ENCODE measurements at places on chromosomes 2 and 18.

- H3K27me3 ChIP-seq = no peaks in the 10 kb centered on the region
- no peak for DNase-seq
- no peak overlapping the region for H3K27ac ChIP-seq
These were observed 2.3 kb downstream of the KRCC1 start for GRCh38 chr2:88053296-88053695.

- no peak overlapping the region for H3K27ac ChIP-seq
- H3K36me3 ChIP-seq = peaks cover 15% of the 10 kb centered on the region
- no peaks in the 10 kb centered on the region for H3K4me1 ChIP-seq
- no peak for DNase-seq
- no peak overlapping the region for H3K4me3 ChIP-seq
- no peaks in the 10 kb centered on the region for H3K27me3 ChIP-seq
These were observed 79.3 kb upstream of the RNU4ATAC start for GRCh38 chr2:121451398-121451797.

- no peaks in the 10 kb centered on the region for H3K27me3 ChIP-seq
- H3K36me3 ChIP-seq = no peaks in the 10 kb centered on the region
- no peak overlapping the region for H3K27ac ChIP-seq
- H3K4me1 ChIP-seq = peaks cover 18% of the 10 kb centered on the region
These were observed 137.6 kb downstream of the HDAC4 start for GRCh38 chr2:239263231-239263630.

DNA sequence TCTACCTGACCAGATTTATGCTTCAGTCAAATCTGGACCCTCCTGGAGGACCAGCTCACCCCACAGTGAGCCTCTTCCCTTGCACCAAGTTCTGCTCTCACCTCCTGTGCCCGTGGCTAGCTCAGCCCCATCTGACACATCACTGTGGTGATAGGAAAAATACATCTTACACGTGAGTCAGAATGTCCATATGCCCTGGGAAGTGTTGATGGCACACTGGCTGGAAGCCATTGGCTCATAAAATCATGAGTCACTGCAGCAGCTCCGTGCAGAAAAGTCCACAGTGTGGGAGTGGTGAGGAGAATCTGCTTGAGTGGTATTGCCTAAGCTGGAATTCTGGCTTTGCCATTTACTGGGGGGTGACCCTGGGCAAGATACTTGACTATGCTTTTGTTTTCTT is 42.6 kb upstream of the RAPGEF4 start:
- DNase-seq = peak; percentile 35
- H3K36me3 ChIP-seq = no peaks in the 10 kb centered on the region
- H3K4me1 ChIP-seq = no peaks in the 10 kb centered on the region
- H3K27me3 ChIP-seq = no peaks in the 10 kb centered on the region
- H3K27ac ChIP-seq = no peak overlapping the region

DNA sequence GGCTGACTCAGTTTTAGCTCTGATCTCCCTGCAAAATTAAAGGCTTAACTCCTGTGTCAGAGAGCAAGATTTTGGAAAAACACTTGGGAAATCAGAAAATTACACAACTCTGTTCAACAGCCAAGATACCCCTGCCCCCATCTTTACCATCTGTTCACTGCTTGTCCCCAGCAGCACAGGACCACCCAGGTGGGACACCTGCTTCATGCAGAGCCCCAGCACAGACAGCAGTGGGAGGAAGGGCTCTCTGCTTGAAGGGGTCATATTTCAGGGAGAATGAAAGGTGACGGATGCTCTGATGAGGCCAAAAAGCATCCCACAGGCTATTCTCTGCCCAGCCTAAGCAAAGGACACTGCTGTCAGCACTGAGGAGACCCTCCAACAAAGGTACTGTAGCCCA is 584.6 kb upstream of the KLHL29 start:
- no peak for DNase-seq
- no peak overlapping the region for H3K27ac ChIP-seq
- H3K27me3 ChIP-seq = no peaks in the 10 kb centered on the region
- H3K4me3 ChIP-seq = no peak overlapping the region

DNA sequence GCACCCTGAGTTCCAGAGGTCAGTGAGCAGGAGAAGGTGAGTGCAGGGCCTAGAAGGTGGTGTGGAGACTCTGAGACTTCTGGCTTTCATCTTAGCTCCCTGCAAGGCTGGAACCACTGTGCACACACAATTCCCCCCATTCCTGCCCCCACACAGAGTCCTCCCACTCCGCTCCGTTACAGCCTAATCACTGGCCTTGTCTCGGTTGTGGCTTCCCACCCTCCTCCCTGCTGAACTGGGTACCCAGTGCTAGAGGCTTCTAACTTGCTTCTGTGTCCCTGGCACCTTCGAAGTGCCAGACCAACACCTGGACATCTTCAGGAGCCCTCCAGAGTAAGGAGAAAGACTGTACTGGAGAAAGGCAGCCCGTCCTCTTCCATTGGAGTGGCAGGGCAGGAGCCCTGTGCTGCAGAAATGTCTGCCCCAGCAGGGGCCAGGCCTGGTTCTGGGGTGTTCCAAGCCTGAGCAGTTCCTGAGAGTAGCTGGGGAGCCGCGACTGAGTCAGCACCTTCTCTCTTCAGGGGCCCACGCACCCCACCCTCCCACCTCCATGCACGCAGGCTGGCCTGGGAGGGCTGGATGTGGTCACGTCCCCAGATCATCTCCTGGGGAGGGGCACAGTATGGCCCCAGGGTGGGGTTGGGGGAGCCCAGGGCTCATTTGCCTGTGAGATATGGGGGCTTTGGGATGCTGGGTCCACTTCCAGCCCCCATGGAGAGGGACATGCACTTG is 23.4 kb downstream of the CROCC2 start:
- H3K4me3 ChIP-seq = no peak overlapping the region
- no peaks in the 10 kb centered on the region for H3K4me1 ChIP-seq
- no peaks in the 10 kb centered on the region for H3K27me3 ChIP-seq
- no peaks in the 10 kb centered on the region for H3K36me3 ChIP-seq
- no peak overlapping the region for H3K27ac ChIP-seq

DNA sequence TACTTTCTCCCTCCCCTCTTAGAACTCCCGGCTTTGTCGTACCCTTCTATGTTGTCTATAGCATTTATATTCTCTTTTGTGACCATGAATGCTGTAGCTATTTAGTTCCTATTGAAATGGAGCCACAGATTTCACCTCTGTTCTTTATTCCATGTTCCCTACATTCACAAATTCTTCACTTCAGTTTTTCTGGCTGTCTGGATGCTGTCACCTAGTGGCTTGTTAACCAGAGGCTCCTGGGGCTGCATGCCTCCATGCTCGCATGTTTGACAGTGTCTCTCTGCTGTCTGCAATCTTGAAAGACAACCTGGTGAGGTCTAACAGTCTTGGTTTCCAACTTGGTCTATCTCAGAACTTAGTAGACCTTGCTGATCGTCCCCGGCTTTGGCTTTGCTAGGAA is 48.2 kb downstream of the CFAP221 start:
- no peaks in the 10 kb centered on the region for H3K36me3 ChIP-seq
- no peak for DNase-seq
- H3K4me1 ChIP-seq = peaks cover 2% of the 10 kb centered on the region

DNA sequence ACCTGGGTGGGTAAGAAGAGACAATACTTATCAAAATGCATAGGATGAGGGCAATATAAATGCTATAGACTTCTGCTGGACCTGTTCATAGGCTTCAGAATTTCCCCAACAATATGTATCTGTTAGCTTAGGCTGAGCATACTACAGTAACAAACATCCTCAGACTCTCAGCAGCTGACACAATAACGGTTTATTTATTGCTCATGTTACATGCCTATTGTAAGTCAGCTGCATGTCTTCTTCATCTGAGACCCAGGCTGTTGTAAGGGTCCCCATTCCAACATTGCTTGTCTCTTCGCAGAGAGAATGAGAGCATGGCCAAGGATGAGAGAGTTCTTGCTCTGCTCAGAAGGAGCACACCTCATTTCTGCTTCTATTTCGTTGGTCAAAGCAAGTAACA is 150.7 kb downstream of the TMEM200C start:
- no peaks in the 10 kb centered on the region for H3K27me3 ChIP-seq
- H3K36me3 ChIP-seq = no peaks in the 10 kb centered on the region
- no peaks in the 10 kb centered on the region for H3K4me1 ChIP-seq
- H3K27ac ChIP-seq = no peak overlapping the region
- no peak overlapping the region for H3K4me3 ChIP-seq

DNA sequence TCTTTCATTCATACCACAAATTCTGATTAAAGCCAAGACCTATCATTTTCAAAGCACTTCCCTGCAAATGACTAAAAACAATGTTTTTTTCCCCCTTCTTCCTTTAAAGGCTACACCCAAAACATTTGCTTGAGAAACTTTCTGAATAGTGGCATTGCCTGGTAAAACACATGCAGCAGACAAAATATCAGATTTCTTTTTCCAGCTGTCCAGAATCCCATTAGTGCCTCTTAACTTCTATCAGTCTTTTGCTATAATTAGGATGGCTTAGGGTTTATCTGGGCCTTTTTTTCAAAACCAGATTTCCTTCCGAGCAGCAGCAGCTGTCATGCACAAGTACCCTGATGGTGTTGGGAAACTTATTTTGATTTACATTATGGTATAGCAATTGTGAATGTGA is 50.6 kb downstream of the ALPK2 start:
- H3K27me3 ChIP-seq = no peaks in the 10 kb centered on the region
- H3K4me1 ChIP-seq = peaks cover 17% of the 10 kb centered on the region
- H3K27ac ChIP-seq = peak overlapping the region; percentile 90
- no peak overlapping the region for H3K4me3 ChIP-seq
- no peak for DNase-seq
- H3K36me3 ChIP-seq = no peaks in the 10 kb centered on the region
